ENCODE measurements at places on chromosomes 5 and 9.

GRCh38 chr5:132010645-132010988 lies 841 bp downstream of the ACSL6 start:
- DNase-seq, result no peak

GRCh38 chr5:149211566-149211965 lies 60.1 kb upstream of the AFAP1L1 start:
- no peak for DNase-seq

DNA sequence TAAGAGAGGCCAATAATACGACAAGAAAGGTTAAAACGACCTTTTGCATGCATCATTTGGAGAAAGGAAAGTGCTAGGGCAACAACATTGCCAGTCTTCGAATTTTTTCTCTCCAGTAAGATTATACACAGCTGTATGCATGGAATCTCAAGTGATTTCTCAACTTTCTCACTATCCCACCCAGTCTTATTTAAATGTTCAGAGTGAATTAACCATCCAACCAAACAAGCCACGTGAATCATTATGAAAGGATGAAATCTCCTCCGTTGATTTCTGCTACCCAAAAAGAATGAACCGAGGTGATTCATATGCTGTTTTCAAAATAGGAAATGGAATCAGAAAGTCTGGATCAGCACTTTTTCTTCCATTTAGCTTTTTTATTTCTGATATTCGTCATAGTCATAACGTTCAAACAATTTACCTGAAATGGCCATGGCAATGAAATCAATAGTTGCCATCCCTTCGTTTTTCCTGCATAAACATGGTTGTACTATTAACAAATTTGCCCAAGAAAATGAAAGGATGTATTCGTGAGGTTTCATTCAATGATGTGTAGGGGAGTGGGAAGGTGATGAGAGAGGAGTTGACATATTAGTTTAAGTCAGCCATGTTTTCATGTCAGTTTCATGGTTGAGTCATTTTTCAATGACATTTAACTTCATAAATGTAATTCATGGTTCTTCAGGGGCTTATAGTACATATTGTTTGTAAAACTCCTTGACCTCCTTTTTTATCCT lies 170.9 kb upstream of the WWC1 start:
- no peak for DNase-seq

DNA sequence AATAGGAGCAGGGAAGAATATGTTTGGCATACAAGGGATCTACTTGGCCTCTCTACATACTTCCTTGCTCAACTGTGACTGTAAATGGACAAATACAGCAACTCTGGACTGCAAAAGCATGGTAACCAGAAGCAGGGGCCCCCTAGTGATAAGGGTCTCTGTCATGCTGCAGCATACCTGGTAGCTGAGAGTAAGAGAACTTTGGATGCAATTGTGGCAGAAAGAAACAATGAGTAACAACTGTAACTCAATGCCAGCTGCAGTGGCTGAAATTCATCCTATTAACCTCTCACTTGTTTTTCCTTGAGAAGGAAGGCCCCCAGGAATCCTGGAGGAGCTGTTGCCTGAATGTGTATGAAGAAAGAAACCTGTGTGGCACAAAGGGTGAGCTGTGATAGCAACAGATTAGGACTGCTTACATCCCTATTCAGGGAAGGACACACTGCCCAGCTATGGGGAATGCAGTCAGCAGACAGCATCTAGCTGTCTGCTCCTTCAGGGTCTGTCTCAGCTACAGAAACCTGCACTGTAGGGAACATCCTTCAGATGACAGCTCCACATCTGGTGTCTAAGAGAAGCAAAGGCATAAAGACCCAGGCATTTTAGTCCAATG lies 468.1 kb upstream of the ACTBL2 start:
- DNase-seq, result no peak

DNA sequence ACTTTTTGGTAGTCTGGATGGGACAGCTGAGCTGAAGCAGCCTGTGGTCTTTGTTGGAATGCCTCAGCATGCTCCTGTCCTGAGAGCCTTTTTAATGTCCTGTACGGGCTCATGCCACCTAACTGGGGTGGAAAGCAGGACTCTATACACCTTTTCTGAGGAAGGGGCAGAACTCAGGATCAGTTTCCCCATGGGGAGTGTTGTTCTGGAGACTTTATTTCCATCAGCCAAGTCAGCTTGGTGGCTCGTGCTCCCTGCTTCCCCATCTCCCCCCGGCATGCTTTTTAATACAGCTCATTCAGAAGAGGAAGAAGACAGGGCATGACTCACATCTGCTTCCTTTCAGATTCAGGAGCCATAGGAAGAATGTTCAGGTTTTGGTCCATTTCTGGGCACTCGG lies 5.1 kb upstream of the SEPTIN8 start:
- DNase-seq, result peak; percentile 45

DNA sequence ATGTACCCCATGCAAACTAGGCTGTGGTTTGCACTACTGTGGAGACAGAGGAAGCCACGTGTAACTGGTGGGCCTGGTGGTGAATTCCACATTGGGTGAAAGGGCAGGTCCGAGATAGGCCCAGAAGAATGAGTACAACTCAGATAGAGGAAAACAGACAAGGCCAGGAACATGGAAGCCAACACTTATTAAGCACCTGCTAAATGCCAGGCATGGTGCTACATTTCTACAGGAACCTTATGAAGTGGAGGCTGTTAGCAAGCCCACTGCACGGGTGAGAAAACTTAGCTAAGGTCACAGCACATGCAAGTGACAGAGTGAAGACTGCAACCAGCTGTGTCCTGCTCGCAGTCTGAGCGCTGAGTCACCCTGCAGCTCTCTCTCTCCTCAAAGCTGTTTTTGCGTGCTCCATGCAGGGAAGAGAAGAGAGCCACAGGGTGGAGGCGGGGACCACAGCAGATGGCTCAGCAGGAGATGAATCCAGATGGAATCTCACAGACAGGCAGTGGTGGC lies 65.5 kb upstream of the SPTLC1 start:
- DNase-seq, result peak; percentile 58

- no peak for DNase-seq
Observed at GRCh38 chr9:27385606-27386322, 88.8 kb upstream of the EQTN start.

DNA sequence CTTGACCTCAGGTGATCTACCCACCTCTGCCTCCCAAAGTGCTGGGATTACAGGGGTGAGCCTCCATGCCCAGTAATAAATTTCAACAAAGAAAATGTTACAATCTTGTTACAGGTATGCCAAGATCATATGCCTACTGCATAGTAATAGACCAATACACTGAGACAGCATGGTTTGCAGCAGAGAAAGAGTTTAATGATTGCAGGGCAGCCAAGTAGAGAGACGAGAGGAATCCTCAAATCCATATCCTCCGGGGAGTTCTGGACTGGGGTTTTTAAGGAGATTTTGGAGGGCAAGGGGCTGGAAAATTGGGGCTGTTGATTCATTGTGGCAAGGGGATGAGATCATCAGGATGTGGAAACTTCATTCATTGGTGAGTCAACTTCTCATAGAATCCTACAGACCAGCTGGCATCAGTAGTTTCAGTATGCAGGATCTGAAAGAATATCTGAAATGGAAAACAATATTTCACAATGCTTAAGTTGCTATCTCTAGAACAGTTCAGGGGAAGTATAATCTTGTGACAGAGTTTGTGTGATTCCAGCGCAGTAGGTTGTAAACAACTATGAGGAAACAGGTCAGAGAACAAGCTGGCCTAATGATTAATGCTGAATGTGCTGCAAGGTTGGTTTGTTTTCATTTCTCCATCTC lies 14.8 kb upstream of the TUT7 start:
- DNase-seq, result no peak

GRCh38 chr9:27791311-27791710 lies 218.0 kb upstream of the C9orf72 start:
- DNase-seq, result no peak
